ENCODE measurements at places on chromosomes 5 and 9.

GRCh38 chr5:134892926-134893325 lies 12.0 kb upstream of the PCBD2 start:
- no peak for DNase-seq

DNA sequence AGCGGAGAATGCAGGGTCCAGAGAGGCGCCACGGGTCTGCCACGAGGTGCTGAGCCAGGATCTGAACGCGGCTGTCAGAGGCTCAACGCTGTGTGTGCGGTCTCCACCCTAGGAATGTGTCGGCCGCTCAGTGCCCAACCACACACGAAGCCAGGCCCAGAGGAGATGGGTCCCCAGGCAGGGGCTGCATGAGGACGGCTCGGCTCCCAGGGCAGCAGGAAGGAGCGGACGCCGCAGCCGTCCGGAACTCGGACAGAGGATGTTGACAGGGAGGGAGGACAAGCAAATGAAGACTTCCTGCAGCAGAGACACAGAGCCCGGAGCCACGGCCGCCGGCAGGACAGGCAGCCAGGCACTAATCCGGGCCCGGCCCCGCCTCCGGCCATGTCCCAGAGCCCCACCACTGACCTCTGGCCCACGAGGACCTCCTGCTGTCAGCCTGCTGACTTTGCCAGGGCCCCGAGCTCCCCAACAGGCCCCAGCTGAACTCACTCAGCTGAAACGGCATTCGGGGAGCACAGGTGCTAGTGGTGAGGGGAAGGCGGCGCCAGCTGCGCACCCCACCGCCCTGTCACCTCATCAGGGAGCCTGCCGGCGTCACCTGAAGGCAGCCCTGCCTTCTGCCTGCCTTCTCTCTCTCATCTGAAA lies 12.7 kb downstream of the VAV2 start:
- no peak for DNase-seq

GRCh38 chr5:9498541-9499497 lies 47.1 kb downstream of the SEMA5A start:
- DNase-seq = no peak

DNA sequence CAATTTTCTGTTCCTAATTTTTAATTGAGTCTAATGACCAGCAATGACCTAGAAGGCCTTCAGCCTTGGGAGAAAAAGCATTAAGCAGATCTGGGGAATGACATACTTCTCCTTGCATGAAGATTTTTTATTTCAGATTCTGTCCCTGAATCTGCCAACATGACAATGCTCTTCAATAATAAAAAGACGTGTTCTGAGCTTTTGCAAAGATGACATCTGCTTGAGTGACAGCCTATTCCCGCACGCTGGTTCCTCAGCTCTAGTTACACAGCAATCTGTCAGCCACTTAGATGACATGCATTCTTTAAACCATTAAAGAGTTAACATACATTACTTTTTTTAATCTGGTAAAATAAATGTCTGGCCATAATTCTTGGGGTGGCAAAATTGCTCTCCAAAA lies 129.3 kb upstream of the CDH6 start:
- no peak for DNase-seq

- no peak for DNase-seq
Observed at GRCh38 chr9:95511616-95511931, 5.2 kb downstream of the PTCH1 start.

- no peak for DNase-seq
Observed at GRCh38 chr9:132614324-132614723, 31.9 kb downstream of the BARHL1 start.

Measured in NCI-H446 (cell line).